ENCODE measurements at places on chromosomes 4 and X. TPM values are rescaled to one million over a fixed set of nuclear protein-coding genes. Genes with fewer than 3 reads are reported as not detected.

DNA sequence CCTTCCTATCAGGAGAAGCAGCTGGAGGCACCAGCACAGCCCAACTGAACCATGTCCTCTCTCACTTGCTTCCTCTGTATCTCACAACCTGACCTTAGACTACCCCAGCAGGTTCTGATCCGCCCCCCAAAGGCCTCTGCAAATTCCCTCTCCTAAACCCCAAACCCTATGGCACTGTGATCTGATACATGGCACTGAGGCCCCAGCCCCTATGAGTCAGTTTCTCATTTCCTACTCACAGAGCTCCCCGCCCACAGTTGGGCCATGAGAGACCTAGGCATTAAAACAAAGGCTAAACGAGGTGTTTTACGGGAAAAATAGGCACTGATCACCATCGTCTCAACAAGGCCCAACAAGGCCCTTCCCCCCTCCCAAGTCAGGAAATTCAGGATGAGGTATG is 19.1 kb downstream of the SASH3 start:
- DNase-seq = no peak

Gene FGFBP2
- polyA plus RNA-seq = 2.2 TPM

- no peak for DNase-seq
Observed at GRCh38 chrX:134880866-134881265, 109.9 kb upstream of the SMIM10 start.

Gene UCP1
- polyA plus RNA-seq = not detected

Gene UCHL1
- 111 TPM for polyA plus RNA-seq

Gene SSX4B
- polyA plus RNA-seq = not detected

- DNase-seq = no peak
Observed at GRCh38 chr4:56134266-56134665, 185.5 kb downstream of the CEP135 start.

Gene SPIN2A
- 3.0 TPM for polyA plus RNA-seq

GRCh38 chr4:166838975-166839614 is 395.2 kb downstream of the SPOCK3 start:
- no peak for DNase-seq

Gene NDNF
- 13.6 TPM for polyA plus RNA-seq

Gene SPON2
- polyA plus RNA-seq = 1,380 TPM

GRCh38 chrX:101383679-101384205 is 2.2 kb downstream of the BTK start:
- no peak for DNase-seq

Gene DIPK2B
- 0.29 TPM for polyA plus RNA-seq

Gene GATA1
- not detected for polyA plus RNA-seq

GRCh38 chr4:102263024-102263787 is 82.1 kb downstream of the SLC39A8 start:
- DNase-seq = peak; percentile 60

GRCh38 chrX:123835661-123836371 is 24.0 kb upstream of the XIAP start:
- DNase-seq = peak; percentile 20

DNA sequence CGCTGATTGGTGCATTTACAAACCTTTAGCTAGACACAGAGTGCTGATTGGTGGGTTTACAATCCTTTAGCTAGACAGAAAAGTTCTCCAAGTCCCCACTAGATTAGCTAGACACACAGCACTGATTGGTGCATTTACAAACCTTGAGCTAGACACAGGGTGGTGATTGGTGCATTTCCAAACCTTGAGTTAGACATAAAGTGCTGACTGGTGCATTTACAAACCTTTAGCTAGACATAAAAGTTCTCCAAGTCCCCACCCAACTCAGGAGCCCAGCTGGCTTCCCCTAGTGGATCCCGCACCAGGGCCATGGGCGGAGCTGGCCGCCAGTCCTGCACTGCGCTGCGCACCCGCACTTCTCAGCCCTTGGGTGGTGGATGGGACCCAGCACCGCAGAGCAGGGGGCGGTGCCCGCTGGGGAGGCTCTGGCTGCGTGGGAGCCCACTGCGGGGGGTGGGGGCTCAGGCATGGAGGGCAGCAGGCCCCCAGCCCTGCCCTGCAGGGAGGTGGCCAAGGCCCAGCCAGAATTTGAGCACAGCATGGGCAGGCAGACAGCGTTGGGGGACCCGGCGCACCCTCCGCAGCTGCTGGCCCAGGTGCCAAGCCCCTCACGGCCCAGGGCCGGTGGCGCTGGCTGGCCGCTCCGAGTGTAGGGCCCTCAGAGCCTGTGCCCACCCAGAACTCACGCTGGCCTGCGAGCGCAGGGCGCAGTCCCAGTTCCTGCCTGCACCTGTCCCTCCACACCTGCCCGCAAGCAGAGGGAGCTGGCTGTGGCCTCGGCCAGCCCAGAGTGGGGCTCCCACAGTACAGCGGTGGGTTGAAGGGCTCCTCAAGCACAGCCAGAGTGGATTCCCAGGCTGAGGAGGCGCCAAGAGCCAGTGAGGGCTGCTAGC is 608.9 kb upstream of the LCORL start:
- DNase-seq = no peak

Gene CHRNA9
- polyA plus RNA-seq = 1.6 TPM

DNA sequence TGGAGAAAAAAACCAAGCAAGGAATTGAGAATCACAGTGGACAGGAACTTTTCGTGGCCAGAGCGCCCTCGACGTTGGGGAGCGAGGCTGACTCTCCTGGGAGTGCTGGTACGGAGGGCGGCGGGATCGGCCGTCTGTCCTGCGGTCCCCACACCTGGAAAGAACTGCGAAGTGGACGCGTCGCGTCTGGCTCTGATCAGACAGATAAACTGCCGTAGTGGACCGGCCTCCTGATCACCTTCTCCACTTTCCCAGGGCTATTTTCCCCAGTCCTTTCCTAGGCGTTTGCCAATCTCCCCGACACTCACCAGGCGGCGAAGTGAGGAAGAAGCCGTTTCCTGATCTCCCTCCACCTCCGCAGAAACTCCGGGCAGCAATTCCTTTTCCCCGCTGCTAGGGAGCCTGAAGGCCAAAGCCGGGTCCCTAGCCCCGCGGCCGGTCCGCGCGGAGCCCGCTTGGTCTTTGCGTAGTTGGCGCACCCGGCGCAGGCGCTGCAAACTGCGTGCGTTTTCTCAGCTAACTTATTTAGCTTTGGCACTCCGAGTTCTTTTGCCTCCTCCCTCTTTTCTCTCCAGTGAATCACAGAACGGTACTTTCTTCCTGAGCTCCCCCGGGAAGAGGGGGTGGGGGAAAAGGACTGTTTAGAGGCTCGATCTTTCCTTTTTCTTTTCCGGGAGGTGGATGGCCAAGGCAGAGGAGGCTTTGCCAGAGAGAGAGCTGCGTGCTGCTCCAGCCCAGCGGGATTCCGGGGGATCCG is at the start of gene ARSJ:
Gene ARSJ, minus strand, starts transcription at position 500 of the 757 bp plus-strand sequence. CDS start 813 bp downstream, outside the sequence.
- peak; percentile 80 for DNase-seq

DNA sequence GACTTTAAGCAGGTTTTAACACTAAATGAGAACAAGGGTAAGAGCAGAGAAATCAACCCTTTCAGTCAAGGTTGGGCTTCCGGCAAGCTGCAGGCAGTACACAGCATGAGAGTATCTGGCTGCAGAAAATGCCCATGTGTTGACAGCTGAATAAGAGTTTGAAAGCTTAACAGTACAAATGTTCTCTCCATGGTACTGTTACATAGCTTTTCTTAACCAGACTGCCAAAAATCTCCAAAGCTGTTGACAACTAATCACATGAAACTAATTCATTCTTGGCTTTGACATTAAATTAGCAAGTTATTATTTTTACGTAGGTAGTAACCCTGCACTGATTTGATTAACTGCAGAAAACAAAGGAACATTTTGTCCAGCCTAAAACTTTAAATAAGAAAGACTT is 153.5 kb downstream of the SLC10A7 start:
- DNase-seq = peak; percentile 7

Gene GLRB
- polyA plus RNA-seq = 5.2 TPM

DNA sequence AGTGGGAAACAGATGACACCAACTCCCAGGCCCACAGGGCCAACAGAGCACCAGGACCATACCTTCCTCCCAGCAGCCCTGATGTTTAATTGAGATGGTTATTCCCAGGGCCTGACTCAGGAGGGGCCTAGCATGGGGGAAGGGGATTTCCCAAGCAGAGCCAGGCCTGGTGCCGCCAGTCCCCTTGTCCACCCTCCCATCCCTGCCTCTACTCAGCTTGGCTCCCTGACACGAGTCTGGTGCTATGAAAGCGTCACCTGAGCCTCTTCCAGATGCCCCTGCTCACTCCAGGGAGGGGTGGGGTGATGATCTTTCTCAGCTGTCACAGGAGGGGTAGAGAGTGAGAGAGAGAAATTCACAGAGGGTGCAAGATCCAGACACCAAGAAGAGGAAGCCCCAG is 72.7 kb downstream of the EFNB1 start:
- no peak for DNase-seq

GRCh38 chr4:101050837-101051205 is 296.5 kb downstream of the PPP3CA start:
- no peak for DNase-seq

DNA sequence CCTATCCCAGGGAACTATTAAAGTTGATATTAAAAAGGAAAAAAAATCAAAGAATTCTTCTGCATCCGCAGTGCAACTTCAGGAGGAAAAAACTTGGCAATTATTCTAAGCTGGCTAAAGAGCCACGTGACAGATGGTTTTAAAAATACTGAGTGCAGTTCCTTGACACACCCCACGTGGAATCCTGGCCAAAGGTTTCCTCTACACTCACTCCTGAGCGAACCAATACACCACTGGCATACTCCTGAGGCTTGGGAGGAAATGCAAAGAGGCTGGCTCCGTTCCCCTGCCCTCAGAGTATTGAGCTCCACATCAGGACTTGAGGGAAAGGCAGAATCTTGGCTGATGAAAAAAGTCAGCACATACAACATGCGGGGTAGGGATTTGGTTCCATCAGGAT is 133.8 kb upstream of the ATP6AP2 start:
- DNase-seq = no peak

GRCh38 chr4:8113611-8114377 is 44.8 kb downstream of the ABLIM2 start:
- no peak for DNase-seq

- DNase-seq = peak; percentile 20
Observed at GRCh38 chr4:142350871-142351270, 495.2 kb downstream of the INPP4B start.

Gene CITED1
- not detected for polyA plus RNA-seq

- no peak for DNase-seq
Observed at GRCh38 chr4:6889101-6889735, 20.4 kb upstream of the TBC1D14 start.

GRCh38 chr4:102405821-102406401 is 60.6 kb upstream of the SLC39A8 start:
- DNase-seq = no peak

Gene DBET
- polyA plus RNA-seq = not detected

GRCh38 chr4:81255524-81255923 is 40.5 kb upstream of the PRKG2 start:
- DNase-seq = peak; percentile 11

DNA sequence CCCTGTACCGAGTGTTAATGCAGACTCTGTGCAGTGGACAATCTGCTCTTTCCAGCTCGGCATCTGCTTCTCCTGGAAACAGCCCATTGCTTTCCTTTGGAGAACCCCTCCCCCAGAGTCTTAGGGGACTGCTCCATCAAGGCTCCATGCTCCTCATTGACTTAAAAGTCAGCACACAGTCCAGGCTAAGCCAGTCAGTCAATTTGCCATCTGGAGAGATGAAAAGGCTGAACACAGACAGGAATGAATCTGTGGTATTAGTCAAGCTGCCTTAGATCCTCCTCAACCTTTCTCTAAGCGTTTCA is 20.3 kb downstream of the ATP8A1 start:
- no peak for DNase-seq

Data from hepatocyte (in vitro differentiated cells).